ENCODE measurements at places on chromosomes 11 and 22.

- DNase-seq = peak; percentile 9
These were observed 7.1 kb downstream of the MS4A6E start for GRCh38 chr11:60334005-60334620.

GRCh38 chr22:29635734-29636357 is 32.4 kb downstream of the NF2 start:
- no peak for DNase-seq

DNA sequence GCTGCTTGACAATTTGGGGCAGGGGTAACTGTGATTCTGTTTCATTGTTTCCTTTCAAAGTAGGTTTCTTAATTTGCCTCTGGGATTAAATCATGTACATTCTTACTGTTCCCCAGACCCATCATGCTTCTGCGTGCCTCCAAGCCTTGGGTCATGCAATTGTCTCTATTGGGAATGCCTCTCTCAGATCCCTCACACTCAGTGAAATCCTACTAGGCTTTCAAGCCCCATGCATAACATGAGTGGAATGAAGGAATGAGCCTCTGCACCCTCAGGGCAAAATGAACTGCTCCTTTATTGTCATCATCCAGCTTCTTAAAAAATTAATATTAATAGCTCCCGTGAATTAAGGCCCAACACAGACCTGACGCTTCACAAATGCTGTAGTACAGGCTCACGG is 381.7 kb downstream of the TENM4 start:
- no peak for DNase-seq

- DNase-seq = no peak
These were observed 121.2 kb downstream of the NELL1 start for GRCh38 chr11:20790622-20791021.

DNA sequence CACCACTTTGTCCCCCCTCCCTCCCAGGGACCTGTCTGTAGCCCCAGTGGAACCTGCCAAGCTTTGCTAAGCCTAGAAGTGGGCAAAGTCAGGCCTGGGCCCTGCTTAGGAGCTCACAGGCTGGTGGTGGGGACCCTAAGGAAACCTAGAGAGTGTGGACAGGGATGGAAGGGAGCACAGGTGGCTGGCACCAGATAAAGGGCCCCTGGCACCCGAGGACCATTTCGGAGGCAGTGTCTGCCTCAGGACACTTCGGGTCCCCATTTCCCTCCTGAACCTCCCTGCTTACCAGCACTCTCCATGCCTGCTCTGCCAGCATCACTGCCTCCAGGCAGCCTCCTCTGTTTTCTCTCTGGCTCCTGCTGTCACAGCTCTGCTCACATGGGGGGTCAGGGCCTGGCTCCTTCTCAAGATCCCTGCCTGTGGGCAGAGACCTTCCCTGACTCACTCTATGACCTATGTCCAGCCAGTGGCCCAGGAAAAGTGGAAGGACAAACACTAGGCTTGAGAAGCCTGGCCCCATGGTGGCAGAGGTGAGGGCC is 13.6 kb upstream of the OMP start:
- DNase-seq = no peak

All from epithelial cell of proximal tubule (primary cell).